ENCODE measurements at places on chromosomes 7 and 10.

GRCh38 chr7:128217967-128218652, 23.0 kb upstream of the LEP start:
- no peak for DNase-seq

DNA sequence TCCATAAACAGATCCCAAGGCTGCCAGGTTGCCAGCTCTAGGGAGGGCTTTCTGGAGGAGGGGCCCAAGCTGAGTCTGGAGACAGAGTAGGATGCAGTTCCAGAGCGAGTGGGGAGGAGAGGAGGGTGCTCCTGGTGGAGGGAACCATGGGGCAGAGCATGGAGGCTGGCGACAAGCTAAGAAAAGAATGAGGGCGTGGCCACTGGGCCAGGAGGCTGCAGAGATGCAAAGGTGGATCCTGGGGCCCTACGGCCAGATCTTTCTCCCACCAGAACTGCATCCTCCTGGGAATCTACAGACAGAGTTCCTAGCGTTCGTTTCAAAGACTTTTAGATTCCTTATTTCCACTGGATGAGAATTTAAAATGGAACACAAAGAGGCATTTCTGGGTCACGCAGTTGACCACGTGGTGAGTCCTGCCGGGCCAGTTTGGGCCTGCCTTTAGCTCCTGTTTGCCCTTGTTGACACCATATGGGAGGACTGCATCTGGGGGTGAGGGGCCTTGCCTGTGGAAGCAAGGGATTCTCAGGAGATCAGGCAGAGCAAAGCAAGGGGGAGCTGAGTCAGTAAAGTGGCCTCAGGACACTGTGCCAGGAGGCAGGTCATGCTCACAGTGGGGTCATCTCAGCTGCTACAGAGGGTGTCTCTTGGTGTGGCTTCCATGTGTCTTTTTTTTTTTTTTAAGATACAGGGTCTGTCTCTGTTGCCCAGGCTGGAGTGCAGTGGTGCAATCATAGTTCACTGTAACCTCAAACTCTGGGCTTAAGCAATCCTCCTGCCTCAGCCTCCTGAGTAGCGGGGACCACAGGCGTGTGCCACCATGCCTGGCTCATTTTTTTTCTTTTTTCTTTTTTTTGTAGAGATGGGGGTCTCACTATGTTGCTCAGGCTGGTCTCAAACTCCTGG, 137.8 kb downstream of the SH3PXD2A start:
- no peak for DNase-seq

DNA sequence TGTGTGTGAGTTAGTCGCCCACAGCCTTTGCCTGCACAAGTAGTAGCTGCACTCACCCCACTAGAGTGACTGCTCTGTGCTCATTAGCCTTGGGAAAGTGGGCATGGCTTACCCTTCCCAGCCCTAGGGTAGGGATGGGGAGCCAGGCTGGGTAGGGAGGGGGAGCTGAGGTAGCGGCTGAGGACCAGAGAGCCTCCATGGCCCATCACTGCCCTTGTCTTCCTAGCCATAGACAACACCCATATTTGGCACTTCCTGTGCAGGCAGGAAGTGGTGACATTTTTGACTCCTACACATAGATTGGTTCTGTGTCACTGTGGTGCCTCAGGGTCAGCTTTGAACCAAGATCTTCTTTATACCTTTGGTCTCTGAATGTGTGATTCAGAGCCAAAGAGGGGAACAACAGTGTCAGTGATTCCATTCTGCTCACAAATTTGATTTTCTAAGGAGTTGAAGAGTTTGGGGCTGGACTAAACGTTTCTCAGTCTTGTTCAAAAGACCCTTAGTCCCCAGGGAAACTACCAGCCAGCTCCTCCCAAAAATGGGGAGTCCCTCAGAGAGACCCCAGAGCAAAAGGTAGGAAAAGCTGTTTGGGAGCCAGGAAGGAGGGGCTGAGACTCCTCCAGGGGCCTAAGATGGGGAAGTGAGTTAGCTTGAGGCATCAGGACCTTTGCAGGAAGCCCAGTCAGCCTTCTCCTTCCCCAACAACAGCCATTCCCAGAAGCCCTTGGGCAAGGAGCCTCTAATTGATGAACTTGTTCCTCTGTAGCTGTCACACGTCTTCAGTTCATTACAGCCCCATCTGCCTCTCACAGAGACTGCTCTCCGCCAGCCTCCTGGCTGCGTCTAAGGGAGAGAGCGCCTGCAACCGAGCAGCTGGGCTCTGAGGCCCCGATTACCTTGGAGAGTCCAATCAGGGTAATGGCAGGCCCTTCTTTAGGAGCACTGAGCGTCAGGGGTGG, 135.0 kb downstream of the CDH23 start:
- no peak for DNase-seq

DNA sequence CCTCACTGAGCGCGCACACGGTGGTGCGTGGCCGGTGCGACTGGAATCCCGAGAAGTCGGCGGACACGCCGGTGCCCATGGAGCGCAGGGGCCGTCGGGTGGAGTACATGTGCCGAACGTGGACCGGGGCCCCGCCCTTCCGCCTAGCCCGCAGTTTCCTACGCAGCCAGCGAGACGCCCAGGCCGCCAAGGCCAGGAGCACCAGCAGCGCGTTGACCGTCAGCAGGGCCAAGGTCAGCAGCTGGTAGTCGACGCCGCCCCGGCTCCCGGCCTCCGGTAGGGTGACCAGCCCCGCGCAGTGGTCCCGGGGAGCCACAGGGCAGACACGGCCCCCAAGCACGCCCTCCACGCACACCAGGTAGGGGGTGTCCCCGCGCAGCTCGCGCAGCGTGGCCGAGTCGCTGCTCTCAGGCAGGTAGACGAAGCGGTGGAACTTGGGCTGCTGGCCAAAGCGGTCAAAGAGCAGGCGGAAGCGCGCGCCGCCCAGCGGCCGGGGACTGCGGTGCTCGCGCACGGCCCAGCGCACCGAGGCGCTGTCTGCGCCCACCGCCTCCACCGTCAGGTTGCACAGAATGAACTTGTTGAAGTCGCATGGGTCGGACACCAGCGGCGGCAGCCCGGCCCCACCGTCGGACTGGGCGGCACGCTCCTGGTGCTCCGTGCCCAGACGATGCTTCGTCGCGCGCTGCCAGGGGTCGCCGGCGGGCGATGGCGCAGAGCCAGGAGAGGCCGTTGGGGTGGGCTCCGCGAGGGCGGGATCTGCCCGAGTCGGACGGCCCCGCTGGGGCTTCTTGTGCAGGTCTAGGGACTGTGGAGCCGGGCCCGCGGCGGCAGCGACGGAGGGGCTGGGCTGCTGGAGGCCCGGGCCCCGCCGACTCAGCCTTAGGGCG, 2.2 kb downstream of the TRIL start:
- no peak for DNase-seq

DNA sequence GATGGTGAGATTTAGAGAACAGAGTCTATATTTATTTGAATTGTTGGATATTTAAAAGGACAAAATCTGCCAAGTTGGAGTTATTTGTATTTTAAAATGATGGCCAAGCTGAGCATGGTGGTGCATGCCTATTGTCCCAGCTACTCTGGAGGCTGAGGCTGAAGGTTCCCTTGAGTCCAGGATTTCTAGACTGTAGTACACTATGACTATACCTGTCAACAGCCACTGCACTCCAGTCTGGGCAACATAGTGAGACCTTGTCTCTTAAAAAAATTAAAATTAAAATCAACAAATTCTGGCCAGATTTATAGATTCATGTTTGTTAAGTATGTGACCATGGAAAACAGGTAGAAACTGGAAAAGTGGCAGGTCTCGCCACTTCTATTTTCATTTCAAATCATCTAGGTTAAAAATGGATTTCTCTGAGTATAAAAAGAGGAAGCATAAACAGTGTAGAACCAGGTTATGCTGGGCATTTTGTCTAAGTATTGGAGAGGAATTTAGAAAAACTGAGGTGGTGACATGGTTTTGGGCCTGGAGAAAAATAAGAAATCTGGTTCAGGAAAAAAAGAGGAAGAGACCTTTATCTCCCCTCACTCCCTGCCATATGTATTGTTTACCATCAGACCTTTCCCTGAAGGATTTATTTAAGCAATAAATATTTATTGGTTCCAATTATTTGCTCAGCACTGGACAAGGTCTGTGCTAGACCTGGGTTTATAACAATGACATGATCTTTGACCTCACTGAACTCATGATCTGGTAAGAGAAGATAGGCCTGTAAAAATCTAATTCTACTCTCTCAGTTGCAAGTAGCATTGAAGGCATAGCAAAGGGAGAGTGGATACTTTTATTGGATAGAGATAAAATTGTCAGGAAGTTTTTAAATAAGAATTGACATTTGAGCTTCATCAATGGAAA, 134.2 kb downstream of the TSPAN12 start:
- DNase-seq = no peak

- DNase-seq = no peak
These were observed 499.0 kb upstream of the SEMA3D start for GRCh38 chr7:85685901-85686300.

GRCh38 chr7:37149051-37149772, 299.5 kb downstream of the ELMO1 start:
- DNase-seq = no peak

DNA sequence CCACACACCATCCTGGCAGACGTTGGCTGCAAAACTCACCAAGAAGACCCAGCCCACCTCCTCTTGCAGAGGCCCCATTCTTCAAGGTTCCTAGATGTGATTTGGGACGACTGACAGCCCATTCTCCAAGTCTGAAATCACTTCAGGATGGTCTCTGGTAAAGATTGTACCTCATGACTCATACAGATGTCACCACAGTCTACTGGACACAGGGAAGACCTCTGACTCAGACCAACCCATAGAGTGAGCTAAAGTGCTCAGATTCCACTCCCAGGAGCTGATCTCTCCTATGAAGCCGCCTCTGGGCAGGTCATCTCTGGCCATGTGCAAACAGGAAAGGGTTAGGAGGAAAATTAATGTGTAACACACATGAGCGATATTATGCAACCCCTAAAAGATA, 102.4 kb upstream of the VWC2 start:
- DNase-seq = no peak

GRCh38 chr7:123823898-123824753, 20.8 kb upstream of the HYAL4 start:
- no peak for DNase-seq

DNA sequence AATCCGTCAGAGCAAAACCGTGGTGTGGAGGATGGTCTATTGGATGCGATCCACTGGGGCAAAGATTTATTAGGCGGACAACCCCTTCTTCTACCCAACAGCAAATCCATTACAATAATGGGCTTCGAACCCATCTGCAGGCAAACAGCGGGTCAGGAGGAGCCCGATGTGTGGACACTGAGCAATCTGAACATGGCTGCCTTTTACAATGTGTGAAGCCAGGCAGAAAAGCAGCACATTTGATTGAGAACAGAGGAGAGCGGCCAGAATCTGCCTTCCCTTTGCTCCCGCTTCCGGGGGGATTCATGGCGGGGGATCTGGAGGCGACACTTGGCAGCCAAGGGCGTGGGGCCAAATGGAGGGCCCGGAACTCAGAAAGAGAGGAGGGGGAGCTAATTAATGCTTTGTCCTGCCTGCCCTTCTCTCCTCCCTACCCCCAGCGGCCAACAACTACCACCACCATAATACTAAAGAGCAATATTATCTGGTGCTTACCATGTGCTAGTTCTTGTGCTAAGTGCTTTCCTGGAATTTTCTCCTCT, 133.0 kb downstream of the EMX2 start:
- DNase-seq = no peak

DNA sequence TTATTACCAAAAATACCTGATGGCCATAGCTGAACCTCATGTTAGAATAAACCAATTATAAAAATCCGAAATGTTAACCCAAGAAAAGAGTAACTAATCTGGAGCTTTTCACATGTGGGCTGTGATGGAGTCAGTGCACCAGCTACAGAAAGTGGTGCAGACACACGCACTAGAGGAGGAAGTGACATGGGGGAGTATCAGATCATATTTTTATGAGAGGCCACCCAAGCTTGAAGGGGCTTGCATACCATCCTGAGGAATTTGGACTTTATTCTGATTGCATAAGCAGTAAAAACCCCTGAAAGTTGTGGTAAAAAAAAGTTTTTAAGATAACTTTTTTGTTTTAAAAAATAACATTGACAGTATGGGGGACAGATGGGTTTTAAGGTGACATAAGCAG, 1148.5 kb upstream of the CELF2 start:
- no peak for DNase-seq

DNA sequence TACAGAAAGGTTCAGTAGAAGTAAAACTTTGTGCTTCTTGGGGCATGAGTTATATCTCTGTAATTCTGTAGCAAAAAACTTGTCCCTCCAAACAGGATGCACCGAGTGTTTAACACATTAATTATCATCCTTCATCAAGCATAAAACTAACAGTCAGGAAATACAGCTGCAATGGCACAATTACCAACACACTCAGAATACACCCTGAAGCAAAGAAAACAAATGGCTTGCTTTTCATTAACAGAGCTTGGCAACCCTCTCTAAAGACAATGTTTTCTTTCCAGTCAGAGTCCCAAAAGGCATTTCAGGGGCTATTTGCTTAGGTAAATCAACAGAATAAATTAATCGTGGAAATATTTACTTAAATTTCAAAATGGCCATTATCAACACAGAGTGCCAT, 107.7 kb downstream of the ICA1 start:
- DNase-seq = no peak

- DNase-seq = no peak
These were observed 2.0 kb upstream of the GTPBP4 start for GRCh38 chr10:986137-986825.

GRCh38 chr10:49180444-49180860, 7.7 kb downstream of the TMEM273 start:
- no peak for DNase-seq

GRCh38 chr10:93075369-93076221, 1.9 kb downstream of the CYP26A1 start:
- DNase-seq = no peak

GRCh38 chr7:143323653-143324052, 7.7 kb downstream of the CLCN1 start:
- DNase-seq = no peak

GRCh38 chr10:117463545-117463920, 79.0 kb upstream of the EMX2 start:
- no peak for DNase-seq

Measured in SW 1271 (cell line).